T-helper 17 cell (primary cell): ENCODE measurements at places on chromosomes 7 and 10.

GRCh38 chr10:110076559-110077318 lies 69.0 kb downstream of the ADD3 start:
- DNase-seq, result no peak

DNA sequence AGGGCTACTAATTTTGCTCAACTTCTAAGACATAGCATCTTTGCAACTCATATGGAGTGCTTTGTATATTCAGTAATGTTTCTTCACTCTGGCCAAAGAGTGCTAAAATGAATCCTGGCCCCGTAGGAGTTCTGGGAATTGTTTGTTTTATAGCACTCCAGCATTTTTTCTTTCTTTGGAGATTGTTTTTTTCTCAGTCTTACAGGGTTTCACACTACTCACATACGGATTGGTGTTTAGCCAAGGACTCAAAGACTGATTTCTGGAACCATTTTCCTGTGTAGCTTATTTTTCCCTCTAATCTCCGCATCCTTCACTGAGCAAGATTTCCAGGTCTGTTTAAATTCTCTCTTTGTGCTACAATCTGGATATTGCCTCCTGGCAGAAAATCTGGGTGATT lies 6.4 kb downstream of the TAS2R41 start:
- no peak for DNase-seq

DNA sequence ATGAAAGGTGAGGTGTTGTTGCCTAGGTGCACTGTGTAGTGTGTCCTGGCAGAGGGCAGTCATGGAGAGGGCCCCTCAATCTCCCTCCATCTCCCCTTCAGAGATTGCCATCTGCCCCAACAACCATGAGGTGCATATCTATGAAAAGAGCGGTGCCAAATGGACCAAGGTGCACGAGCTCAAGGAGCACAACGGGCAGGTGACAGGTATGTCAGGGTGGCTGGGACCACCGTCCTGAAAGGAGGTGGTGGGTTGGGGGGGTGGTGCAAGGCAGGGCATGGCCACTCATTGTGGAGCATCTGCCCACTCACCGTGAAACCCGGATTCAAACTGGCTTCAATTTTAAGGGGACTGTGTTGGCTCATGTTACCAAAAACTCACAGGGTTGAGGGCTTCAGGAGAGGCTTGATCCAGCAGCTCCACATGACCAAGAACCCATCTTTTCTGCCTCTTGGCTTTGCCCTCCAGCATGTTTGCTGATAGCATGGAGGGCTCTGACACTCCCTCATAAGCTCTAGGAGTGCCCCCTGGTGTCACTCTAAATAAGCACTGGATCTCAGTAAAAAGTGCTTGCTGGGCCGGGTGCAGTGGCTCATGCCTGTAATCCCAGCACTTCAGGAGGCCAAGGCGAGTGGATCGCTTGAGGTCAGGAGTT lies 12.2 kb downstream of the ARPC1B start:
- no peak for DNase-seq

DNA sequence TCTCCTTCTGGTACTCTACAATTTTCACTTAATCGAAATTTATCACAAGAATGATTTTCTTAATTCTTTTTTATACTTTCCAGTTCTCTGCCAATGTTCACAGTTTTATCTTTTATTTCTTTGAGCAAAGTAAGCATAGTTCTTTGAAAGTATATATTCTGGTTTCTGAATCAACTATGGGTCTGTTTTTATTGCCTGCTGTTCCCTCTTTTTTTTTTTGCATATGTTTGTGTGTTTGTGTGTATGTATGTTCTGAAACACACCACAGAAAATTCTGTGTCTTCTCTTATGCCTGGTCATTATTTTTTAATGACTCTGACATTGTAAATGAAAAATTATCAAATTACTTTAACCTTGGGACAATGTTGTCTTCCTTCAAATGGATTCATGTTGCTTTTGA lies 15.9 kb upstream of the TMEM273 start:
- DNase-seq, result no peak

- no peak for DNase-seq
Observed at GRCh38 chr7:20199015-20199737, 18.0 kb downstream of the MACC1 start.

GRCh38 chr10:66958466-66958865 lies 32.6 kb downstream of the LRRTM3 start:
- no peak for DNase-seq

- no peak for DNase-seq
Observed at GRCh38 chr10:25683344-25683743, 250.7 kb upstream of the MYO3A start.

- DNase-seq, result no peak
Observed at GRCh38 chr10:129759214-129760002, 204.7 kb downstream of the EBF3 start.

DNA sequence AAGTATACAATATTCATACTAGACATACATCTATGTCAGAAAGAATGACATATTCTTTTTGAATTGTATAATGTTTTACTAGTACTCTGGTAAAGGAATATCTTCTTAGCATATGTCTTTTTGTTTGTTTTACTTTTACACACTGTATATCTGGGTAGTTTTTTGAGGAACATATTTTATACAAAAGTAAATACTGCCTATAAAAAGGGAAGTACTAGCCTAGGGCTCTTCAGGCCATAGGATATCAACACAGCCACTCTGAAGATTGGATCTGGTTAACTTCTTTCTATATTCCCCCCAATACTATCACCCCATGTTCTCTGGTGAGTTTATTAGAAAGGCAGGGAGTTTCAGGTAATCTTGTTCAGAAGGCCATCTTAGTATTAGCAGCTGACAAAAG lies 134.6 kb downstream of the ZNF438 start:
- DNase-seq, result no peak

DNA sequence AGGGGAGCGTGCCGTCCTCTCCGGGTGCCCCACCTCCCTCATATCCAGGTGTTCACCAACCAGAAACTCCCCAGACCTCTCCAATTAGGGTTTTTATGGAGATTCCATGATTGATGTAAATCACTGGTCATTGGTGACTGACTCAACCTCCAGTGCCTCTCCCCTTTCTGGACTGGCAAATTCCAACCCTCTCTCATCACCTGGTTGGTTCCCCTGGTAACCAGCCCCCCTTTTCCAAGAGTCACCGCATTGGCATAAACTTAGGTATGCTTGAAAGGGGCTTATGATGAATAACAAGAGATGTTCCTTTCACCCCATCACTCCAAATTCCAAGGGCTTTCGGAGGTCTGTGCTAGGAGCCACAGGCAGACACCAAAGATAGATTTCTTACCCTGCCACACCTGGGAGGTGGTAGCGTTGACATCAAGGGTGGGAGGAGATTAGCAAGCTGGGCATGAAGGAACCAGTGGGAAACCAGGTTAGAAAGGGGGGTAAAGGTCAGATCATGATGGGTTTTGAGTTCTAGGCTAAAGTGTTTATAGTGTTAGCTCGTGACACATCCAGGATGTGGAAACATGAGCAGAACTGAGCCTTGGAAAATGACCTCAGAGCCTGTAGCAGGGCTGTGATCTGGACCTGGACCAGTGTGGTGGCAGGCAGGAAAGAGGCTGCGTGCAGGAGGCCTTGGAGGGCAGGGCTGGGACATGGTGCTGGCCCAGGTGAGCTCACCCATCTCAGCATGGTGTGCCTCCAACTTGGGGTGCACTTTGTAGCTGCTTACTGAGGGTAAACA lies 45.1 kb downstream of the CAMK1D start:
- no peak for DNase-seq

DNA sequence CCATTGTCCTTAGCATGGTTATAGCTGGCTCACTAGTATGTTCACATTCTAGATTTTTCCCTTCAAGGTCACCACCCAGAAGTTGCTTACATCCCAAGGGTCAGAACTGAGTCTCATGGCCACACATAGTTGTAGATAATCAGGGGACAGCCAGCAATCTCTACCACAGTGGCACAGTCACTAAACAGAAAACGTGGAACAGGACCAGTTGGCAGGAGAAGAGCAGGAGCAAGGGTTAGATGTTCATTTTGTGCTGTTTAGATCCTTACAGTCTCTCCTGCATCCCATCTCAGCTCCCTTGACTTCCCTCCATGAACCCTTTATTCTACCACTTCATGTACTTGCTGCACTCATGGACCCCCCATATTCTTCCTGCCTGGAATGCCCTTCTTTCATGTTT lies 73.9 kb downstream of the LRMDA start:
- no peak for DNase-seq

GRCh38 chr10:97463363-97464132 lies 17.6 kb downstream of the ZDHHC16 start:
- DNase-seq, result no peak

DNA sequence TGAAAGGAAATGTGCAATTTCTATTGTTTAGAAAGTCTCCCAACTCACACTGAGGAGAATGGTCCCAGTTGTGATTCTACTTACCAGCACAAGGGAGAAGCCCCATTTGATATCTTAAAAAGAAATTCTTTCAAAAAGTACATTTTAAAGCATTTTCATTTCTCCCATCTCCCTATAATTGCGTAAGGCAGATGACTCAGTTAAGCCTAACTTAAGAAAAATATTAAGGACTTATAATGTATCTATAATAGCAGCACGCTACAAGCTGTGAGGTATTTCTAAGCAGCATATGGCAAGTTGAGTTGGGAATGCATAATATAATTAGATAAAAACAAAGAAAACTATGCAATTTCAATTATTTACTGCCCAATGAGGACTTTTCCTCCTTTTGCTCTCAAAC lies 8.5 kb upstream of the NRCAM start:
- no peak for DNase-seq

GRCh38 chr10:76403912-76404311 lies 972.5 kb downstream of the LRMDA start:
- no peak for DNase-seq

DNA sequence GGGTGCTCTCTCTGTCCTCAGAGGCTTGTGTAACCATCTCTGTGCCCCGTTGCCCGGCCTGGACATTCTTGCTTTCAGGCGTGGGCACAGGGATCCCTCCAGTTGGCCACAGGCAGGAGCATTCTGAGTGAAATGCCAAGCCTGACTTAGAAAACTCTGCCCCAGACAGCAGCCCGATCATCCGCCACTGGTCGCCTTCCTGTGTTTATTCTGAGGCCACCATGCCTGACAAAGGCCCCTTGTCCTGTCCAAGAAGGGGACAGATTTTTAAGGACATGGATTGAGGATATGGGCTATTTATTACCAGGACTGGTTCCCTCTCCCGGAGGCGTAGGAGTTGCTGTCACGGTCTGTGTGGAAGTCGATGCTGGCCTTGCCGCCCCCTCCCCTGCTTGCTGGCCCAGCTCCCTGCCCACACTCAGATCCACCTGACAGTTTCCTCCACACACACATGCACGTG lies 54.3 kb downstream of the SPOCK2 start:
- DNase-seq, result no peak

DNA sequence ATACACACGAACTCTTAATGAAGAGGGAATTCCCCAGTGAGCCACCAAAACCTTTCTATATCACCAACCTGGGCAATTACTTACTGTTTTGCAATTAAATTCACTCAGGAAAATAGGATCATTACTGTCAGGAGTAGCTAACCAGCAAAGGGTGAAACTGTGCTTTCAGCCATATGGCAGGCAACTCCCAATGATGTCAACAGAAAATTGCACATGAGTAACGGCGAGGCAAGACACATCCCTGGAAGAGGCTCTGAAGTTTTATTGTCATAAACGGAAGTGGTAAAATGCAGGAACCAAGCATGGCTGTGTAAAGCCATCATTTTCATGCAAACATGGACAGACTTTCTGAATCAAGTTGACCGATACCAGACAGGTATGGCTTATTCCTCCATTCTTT lies 548.9 kb upstream of the AUTS2 start:
- no peak for DNase-seq

DNA sequence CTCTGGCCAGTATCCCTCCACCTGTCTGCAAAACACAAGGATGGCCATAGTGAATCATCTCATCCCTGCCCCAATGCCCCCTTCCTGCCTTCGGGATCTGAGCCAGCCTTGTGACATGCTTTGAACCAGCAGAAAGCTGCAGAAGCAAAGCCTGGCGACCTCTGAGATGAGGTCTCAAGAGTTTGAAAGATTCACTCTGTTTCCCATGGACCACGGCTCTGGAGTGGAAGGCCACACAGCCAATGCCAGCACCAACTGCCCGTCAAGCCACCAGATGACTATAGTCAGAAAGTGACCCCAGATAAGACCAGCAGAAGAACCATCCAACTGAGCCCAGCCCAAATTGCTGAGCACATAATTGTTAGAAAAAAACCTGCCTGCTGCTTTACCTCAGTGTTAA lies 193.9 kb upstream of the PPP2R2D start:
- no peak for DNase-seq

DNA sequence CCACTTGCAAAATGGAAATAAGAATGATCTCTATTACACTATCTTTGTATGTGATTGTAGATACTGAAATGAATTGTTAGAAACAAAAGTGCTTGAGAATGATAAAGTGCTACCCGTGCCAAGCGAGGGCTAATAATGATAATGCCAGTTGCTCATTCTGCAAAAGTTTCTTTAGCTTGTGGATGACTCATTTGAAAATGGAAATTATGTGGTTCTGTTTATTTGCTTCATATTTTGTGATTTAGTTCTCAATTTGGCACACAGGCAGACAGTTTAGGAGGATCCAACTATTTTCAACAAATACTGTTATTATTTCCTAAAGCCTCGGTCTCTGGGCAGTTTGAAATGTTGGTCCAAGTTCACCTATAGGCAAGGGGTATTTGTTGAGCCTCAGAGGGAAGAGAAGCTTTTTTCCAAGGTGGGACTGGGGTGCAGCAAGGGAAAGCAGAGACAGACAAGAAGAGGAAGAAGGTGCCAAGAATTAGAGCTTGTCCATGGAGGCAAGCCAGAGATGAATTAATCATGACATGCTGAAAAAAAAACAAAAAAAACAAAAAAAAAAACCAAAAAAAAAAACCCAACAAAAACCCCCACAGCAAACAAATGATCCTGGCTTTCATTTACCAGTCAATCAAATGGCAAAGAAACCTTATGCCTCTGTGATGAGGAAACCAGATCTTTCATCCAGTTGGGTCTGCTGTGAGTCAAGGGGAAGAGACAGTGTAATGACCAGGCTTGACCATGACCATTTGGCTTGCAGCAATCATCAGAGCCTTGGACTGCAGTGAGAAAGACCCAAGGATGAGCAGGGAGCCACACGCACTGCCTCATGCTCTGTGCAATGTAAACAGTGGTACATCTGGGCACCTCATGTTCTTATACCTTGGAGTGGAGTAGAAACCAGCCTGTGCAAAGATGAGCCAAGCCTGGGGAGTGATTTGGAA lies 285.0 kb upstream of the HABP2 start:
- DNase-seq, result no peak

DNA sequence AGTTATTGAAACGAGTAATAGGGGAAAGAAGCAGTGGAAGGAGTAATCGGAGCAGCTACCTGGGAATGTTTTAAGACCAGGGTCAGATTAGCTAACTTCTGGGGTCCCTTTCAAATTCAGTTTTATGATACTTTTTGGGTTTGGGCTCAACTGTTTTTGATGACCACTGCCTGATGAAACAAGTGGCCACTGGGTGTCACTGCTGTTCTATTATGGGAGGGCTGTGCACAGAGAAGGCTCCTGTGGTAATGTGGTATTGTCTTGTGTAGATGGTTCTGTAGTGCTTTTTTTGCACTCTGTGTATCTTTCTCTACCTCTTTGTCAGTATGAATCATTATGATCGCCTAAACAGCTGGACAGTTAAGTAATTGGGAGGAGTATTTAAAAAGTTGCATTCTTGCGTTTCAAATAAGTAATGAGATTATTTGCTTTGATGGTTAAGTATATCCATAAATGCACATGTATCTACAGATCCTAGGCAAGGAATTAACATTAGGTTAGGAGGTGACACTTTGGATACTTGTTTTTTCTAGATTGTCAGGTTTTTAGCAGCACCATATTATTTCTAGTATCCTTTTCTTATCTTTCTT lies 128.4 kb downstream of the ABCA13 start:
- DNase-seq, result no peak

- DNase-seq, result no peak
Observed at GRCh38 chr7:91749418-91749817, 131.1 kb downstream of the MTERF1 start.

GRCh38 chr7:38060116-38060515 lies 117.9 kb upstream of the STARD3NL start:
- no peak for DNase-seq
